H9 (cell line): ENCODE measurements at places on chromosomes 16 and 17.

GRCh38 chr17:3903881-3904290 is 11.0 kb upstream of the CAMKK1 start:
- no peak for DNase-seq

DNA sequence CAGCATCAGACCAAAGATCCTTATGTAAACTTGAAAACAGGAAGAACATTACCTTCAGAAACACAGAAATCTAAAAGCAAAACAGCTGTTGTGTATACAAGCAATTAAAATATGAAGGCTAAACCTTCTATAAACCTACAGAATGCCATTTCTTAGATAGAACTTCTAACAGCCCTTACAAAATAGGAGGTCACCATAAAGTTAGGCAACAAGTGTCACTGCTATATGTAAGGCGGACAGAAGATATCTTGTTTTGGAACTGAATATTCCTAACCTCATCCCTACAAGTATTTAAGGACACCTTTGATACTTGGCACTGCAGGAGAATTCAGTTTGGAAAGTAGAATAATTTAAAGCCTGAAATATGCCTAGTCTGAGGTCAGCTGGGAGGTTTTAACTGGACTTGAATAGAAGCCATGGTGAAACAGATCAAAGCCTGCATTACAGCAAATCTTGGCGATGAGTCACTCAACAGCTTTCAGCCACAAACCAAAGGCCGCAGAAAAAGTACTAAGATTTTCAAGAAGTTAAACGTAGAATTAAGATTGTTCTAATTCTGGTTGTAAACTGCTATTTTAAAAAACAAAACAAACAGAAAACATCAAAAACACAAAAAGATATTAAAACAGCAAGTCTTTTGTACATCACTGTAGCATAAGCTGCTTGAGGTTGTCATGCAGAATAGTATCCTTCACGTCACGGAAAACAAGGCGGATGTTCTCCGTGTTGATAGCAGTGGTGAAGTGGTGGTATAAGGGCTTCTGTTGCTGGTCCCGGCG is 42.7 kb downstream of the GNA13 start:
- DNase-seq: no peak

DNA sequence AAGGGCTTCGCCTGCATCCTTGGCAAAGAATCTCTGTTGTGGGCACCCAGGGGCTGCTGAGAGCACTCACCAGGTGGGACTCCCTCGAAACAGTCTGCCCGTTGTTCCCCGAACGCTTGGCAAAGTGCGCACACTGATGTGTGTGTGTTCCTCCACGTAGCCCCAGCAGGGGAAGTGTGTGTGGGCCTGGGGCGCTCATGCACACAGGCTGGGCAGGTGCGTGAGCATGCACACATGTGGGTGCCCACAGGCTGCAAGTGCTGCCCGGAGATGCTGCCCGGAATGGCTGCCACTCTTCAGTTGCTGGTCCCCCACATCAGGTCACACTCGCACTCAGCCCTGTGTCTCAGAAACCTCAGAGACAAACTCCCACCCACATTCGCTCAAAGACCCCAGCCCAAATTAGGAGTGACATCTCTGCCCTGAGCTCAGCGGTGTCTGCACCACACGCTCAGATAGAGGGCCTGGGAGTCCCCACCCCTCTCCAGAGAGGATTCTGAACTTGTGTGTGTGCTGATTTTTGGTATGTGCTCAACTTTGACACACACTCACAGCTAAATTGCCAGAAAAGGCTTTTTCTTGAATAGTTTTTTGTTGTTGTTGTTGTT is 119.4 kb downstream of the MGAT5B start:
- DNase-seq: no peak

DNA sequence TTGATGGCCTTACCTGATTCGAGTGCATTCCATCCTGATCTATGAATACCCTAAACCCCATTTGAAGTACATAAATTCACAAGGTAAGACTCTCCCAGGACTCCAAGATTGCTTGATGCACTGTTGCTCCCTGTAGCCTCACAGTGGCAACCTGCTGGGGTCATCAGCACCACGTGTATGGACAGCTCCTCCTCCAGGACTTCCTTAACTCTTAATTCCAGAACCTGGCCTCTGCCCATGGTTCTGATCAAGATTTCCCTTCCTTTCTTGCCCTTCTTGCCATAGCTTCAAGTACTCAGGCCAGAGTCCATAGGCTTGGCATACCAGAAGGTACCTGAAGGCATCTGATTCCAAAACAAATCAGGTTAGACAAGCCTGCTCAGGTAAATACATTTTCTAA is 34.0 kb upstream of the NLK start:
- DNase-seq: peak; percentile 86

DNA sequence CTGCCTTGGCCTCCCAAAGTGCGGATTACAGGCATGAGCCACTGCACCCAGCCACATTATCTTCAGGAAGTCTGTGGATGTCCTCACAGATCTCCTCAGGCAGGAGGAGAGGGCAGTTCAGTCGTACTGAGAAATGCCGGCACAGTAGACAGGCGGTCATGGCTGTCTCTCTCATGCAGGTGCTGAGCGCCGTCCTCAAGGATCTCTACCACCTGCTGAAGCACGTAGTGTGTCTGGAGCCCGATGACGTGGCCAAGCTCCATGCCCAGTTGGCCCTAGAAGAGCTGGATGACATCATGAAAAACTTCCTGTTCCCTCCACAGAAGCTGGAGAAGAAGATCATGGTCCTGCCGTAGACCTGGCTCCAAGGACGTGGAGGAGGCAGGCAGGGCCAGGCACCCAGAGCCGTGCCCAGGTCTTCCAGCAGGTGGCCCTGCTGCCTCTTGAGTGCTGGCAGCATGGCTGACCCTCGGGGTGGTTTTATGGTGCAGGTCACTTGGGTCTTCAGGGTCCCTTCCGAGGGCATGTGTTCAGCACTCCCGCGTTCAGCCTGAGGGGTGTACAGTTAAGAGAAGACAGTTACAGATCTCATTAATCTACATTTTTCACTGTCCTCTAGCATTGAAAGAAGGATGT is 22.0 kb upstream of the HAS3 start:
- peak; percentile 60 for DNase-seq

- no peak for DNase-seq
Observed at GRCh38 chr16:27800817-27801216, 250.9 kb downstream of the KATNIP start.

- DNase-seq: peak; percentile 56
Observed at GRCh38 chr16:13093661-13094060, 192.3 kb downstream of the SHISA9 start.
